Activated CD8-positive, alpha-beta T cell treated with anti-CD3 and anti-CD28 coated beads for 36 hours (primary cell): ENCODE measurements at places on chromosomes 1 and 21. TPM values are rescaled to one million over a fixed set of nuclear protein-coding genes. Genes with fewer than 3 reads are reported as not detected.

FCRL3 gene
- 6.4 TPM for total RNA-seq

DNA sequence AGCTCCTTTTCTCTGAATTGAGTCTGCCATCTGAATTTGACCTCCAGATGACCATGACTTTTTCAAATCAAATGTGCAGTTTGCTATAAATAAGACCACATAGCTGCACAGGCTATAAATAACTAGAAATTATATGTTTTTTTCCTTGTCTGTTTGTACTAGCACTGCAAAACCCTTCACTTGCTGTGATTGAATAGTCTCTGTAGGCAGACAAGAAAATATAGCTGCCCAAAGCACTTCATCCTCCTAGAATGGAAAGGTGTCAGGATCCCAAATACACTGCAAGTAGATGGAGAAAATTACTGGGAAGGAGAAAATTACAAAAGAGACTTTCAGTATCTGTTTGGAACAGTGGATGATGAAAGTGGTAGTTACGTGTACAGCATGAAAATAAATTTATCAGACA is 175.8 kb downstream of the APP start:
- DNase-seq = no peak

GRCh38 chr1:91026777-91027176 is 4.9 kb upstream of the ZNF644 start:
- no peak for DNase-seq

GRCh38 chr1:108050911-108051629 is 86.1 kb upstream of the VAV3 start:
- peak; percentile 29 for DNase-seq

MLLT11 gene
- 4.2 TPM for total RNA-seq

- DNase-seq = no peak
Observed at GRCh38 chr1:183937611-183938010, 99.9 kb downstream of the COLGALT2 start.

CYP4Z1 gene
- not detected for total RNA-seq

- DNase-seq = no peak
Observed at GRCh38 chr1:53128401-53128800, 14.0 kb downstream of the SLC1A7 start.

- DNase-seq = no peak
Observed at GRCh38 chr1:87091425-87091824, 177.0 kb downstream of the HS2ST1 start.

DNA sequence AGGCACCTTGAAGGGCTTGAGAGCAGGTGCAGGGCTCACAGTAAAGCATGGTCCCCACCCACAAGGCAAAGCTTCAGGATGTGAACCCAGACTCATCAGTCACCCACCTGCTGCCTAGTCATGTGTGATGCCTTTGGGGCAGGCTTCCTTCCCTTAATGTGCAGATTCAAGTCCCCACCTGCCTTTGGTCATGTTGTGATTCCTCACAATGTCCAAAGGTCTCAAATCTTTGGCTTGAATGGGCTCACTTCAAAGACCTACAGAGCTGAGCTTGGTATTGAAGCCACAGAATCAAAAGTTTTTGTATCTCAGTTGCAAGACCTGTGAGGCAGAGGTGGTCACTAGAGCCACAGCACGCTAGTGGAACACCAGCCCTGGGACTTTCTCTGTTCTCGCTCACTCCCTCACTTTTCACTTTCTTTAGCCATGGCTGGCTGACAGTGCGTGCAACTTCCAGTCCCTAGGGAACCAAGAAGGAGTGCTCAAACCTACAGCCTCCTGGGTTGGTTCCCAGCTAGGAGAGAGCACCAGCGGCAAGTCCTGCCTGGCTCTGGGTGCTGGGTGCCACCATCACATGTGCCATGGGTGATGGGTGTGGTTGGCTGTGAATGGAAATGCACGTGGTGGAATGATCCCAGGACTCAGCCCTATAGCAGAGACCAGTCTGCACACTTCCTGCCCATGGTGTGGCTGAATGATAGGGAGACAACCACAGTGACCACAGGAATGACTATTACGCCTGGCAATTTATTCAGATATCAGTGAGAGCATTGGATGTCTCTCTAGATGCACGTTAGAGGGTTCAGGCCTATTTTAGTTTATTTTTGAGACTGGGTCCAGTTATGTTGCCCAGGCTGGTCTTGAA is 26.4 kb upstream of the CLIC6 start:
- peak; percentile 7 for DNase-seq

GRCh38 chr1:3533067-3534048 is 78.0 kb downstream of the MEGF6 start:
- DNase-seq = no peak

DNA sequence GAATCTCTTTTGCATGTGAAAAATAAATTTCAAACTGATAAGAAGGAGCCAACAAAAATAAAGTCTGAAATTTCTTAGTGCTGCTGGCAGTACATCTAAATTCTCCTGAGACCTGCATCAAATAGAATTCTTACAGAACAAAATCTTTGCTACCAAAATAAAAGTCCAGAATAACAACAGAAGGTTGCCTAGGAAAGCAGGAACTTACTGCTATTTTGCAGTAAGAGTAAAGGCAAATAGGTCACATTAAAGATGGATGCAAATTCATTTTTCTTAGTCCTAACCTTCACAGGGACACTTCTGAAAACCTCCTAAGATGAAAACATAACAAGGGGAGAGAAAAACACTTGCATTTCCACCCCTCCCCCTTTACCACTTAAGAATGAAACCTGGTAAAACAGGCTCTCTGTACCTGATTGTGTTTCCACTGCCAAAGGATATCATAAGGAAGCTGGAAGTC is 59.0 kb downstream of the RUSC1 start:
- DNase-seq = no peak

CNTN2 gene
- not detected for total RNA-seq

- DNase-seq = peak; percentile 50
Observed at GRCh38 chr1:192538407-192539296, 36.9 kb upstream of the RGS1 start.

- DNase-seq = no peak
Observed at GRCh38 chr21:36263797-36264196, 56.2 kb upstream of the MORC3 start.

DNA sequence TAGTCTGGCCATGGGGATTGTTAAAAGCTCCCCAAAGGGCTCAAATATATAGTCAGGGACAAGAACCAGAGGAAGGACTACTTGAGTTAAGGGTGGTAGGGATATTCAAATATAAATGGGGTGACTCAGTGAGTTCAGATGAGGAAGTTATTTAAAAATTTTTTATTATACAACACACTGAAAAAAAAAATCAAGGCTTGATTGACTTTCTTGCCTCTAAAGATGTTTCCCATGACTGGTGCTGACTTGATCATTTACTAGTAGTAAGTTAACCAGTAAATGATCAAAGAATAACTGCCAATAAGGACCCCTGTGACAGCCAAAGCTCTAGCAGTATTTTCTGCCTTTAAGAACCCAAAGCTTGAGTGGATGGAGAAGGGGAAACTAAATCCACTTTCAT is 357.6 kb upstream of the NR5A2 start:
- DNase-seq = no peak

GRCh38 chr1:21457654-21458053 is 17.7 kb downstream of the NBPF3 start:
- no peak for DNase-seq

DNA sequence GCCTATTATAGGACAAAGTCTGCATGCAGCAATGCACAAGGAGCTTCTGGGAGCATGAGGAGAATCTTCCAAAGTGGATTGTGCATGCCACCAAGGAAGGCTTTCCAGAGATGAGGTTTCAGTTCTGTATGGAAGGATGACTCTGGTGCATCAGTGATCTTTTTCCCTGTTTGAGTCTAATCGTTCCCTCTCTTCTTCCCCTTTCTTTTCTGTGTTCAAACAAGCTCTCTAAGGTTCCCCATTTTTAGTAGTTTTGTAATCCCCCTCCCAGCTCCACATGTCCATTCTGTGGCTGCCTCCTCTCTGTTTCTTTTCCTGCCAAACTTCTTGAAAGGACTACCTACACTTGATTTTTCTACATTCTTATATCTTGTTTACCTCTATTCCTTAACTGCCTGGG is 43.3 kb upstream of the USP25 start:
- no peak for DNase-seq

- DNase-seq = no peak
Observed at GRCh38 chr1:196344453-196344852, 263.8 kb downstream of the KCNT2 start.

TMEM54 gene
- total RNA-seq = 1.3 TPM

GRCh38 chr1:199041173-199041914 is 402.5 kb downstream of the PTPRC start:
- DNase-seq = peak; percentile 48

ANGPTL3 gene
- not detected for total RNA-seq

DNA sequence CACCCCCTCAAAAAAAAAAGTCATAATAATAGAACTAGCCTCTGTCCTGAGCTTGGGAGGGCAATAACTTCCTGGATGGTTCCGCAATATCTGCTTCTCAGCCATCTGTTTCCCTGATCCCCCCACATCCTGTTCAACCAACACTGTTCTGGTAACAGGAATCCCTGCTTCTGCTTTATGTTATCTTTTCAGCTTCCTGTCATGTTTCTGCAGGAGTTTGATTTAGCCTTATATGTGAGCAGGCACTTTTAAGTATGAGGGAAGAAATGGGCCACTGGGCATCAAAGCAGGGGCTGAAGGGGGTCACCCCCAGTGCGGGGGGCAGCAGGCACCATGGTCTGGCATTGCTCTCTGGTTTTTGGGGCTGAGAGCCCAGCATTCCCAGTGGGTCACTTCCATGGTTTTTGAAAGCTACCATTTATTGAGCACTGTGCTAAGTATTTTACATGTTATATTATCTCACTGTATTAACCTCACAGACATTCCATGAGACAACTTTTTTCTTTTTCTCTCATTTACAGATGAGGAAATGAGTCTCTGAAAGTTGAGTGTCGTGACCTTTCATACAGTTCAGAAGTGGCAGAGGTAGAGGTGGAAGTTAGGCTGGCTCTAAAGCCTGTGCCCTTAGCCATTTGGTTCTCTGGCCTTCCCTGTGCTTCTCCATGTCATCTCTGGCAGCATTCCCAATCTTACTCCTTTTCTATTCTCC is 61.9 kb downstream of the DNTTIP2 start:
- no peak for DNase-seq

GRCh38 chr1:15483971-15484370 is 8.1 kb downstream of the CELA2B start:
- no peak for DNase-seq

DNA sequence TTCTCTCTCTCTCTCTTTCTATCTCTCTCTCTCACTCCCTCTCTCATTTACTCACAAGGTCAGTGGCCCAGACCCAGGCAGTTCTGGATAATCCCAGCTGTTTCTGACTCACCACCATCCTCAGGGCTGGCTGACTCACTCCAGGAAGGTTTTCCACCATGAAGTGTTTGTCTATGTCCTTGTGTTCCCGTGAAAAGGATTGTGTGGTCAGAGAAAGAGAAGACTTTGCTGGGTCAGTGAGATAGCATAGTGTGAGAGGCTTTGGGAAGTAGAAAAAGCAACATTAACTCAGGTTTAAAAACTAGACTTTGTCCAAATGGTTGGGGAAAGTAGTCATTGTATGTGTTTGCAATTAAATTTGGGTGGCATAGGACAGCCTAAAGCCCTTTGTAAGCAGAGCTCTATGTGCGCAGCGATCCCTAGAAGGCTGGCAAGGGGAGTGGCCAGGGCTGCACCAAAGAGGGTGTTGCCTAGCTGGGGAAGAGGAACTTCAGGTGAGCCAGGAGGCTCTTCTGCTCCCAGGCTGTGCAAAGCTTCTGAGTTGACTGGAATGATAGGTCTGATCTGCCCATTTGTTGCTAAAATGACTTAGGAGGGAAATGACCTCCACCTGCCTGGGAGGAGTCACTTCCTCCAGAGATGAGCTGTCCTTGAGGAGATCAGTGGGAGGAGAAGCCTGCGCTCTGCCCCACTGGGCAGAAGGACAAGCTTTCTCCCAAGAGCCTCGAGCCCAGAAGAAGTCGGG is 4.9 kb upstream of the CAPN2 start:
- no peak for DNase-seq

GRCh38 chr1:112904831-112905261 is 51.1 kb downstream of the SLC16A1 start:
- no peak for DNase-seq

DNA sequence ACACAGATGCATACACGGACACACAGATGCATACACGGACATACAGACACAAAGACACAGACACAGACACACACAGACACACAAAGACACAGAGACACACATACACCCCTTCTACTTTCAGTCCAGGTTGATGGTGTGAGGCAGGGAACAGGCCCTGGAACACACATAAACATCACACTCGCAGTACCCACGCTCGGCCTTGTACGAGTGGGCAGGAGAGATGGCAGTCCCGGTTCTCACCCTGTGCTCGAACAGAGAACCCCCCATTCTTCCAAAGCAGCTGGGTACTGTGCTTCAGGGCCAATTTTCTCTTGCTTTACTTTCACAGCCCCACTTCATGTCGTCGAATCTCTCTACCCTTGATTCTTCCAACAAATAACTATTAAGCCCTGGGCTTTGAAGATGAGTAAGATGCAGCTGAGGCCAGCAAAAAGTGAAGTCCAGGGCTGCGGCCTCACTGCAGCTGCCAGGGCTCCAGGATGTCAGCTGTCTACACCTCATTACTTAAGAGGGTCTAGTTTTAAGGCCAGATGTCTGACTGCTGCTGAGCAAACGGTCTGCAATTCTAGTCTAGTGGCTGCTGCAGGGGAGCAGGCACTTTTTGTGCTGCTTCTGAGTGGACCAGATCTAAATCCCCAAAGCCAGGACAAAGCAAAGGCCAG is 90.1 kb downstream of the PGBD5 start:
- DNase-seq = no peak

FAM110D gene
- not detected for total RNA-seq

GRCh38 chr1:243457363-243457982 is 201.6 kb downstream of the SDCCAG8 start:
- DNase-seq = no peak

DNA sequence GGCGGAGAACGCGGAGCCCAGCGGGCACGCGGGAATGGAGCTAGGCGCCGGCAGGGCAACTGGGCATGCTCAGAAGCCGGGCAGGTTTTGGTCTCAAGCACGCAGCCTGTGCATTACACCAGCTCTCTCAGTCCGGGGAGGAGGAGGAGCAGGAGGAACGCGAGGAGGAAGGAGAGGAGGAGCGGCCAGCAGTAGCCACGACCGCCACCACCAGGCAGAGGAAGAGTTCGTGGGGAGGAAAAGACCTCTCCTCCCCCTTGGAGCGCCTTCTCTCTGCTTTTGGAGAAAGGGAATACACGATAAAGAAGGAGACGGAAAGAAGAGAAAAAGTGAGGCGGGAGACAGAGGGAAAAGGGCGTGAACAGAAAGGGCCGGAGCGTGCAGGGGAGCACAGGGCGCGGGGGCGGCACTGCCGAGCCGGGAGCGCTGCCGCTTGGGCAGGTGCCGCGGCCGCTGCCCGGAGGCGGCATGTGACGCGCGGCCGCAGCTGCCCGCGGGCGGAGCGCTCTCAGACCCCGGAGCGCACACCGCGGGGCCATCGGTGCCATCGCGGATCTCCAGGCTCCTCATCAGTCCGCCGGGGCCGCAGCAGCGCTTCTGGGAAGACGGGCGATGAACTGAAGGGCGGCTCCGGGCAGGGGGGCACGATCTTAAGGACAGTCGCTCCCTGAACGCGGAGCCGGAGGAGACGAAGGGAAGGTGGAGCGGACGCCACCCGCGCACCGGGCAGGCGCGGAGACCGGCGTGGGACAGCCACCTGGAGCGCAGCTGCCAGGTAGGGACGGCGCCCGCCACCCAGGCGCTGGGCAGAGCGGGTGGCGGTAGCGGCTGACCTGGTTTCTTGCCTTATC is at the start of gene CHRM3:
TSS of gene CHRM3 (plus strand) at position 116 of the 851 bp plus-strand sequence. CDS start 520,884 bp downstream, outside the sequence.
- DNase-seq = peak; percentile 31

SPATA21 gene
- not detected for total RNA-seq

- DNase-seq = peak; percentile 39
Observed at GRCh38 chr1:1020000-1020404, at the start of gene AGRN. TSS of gene AGRN (plus strand) at chr1:1020120. CDS start at chr1:1020173, 53 bp downstream.
